Nasal cavity respiratory epithelium epithelial cell of viscerocranial mucosa (primary cell): ENCODE measurements at places on chromosomes 3 and 15. TPM values are rescaled to one million over a fixed set of nuclear protein-coding genes. Genes with fewer than 3 reads are reported as not detected.

The UCN2 gene
- 2.4 and 12.2 TPM in 2 replicates for total RNA-seq

The CIP2A gene
- total RNA-seq: 1.4 and 2.1 TPM in 2 replicates

The EPHB1 gene
- under 0.01 and 0.07 TPM in 2 replicates for total RNA-seq

The BLOC1S6 gene
- 66.6 and 90.2 TPM in 2 replicates for total RNA-seq

The GTF2E1 gene
- 22.0 and 29.0 TPM in 2 replicates for total RNA-seq

The KCNH8 gene
- total RNA-seq: not detected in 2 replicates

The HMG20A gene
- 21.2 and 29.3 TPM in 2 replicates for total RNA-seq

The SLC12A8 gene
- 16.1 and 23.1 TPM in 2 replicates for total RNA-seq

The TPRA1 gene
- 44.1 and 48.8 TPM in 2 replicates for total RNA-seq

The CPLX3 gene
- not detected in 2 replicates for total RNA-seq

The DOCK3 gene
- under 0.01 and 0.36 TPM in 2 replicates for total RNA-seq

The UROC1 gene
- total RNA-seq: not detected in 2 replicates

The PLA2G4D gene
- total RNA-seq: 0.07 and 0.34 TPM in 2 replicates

The TAGLN3 gene
- 0.68 and 0.93 TPM in 2 replicates for total RNA-seq

The GOLGA6L10 gene
- total RNA-seq: 0.21 and 1.4 TPM in 2 replicates

The FAH gene
- 20.2 and 48.4 TPM in 2 replicates for total RNA-seq

The ATP13A4 gene
- total RNA-seq: 1.7 and 6.2 TPM in 2 replicates

The CRABP1 gene
- not detected in 2 replicates for total RNA-seq

The TRIM71 gene
- total RNA-seq: under 0.01 TPM in 2 replicates

The ANKUB1 gene
- total RNA-seq: 0.34 and 4.1 TPM in 2 replicates

The CAPN3 gene
- total RNA-seq: 0.68 and 4.6 TPM in 2 replicates

The GRIP2 gene
- total RNA-seq: under 0.01 and 0.07 TPM in 2 replicates

The SNAP23 gene
- total RNA-seq: 46.8 and 62.5 TPM in 2 replicates

The GPR171 gene
- total RNA-seq: not detected in 2 replicates

The PAK6 gene
- 10.6 and 20.3 TPM in 2 replicates for total RNA-seq

The GXYLT2 gene
- total RNA-seq: 1.7 and 11.2 TPM in 2 replicates

The TTC14 gene
- total RNA-seq: 22.2 and 42.0 TPM in 2 replicates
